ENCODE measurements at places on chromosomes 2 and 18.

DNA sequence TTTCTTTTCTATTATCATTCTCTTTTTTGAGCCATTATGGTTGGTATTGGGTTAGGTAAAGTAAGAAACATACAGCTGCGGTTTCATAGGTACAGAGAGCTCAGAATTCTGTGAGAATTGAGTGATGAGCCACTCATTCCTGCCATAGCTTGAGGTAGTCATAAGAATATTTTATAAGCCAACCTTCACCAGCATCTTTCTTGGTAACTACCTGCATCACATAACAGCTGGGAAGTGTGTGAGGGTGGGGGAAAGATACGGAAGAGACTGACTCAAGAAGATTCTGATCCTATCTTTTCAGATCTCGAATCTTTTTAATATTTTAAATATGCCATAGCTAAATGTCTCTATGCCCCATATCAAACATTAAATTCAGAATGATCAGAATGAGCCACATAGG, 313.8 kb upstream of the DDX18 start:
- no peak for DNase-seq

- no peak for DNase-seq
These were observed 31.0 kb downstream of the GAD1 start for GRCh38 chr2:170847716-170848115.

- no peak for DNase-seq
These were observed 21.9 kb upstream of the PTMA start for GRCh38 chr2:231686192-231687100.

GRCh38 chr2:239291475-239292350, 109.1 kb downstream of the HDAC4 start:
- DNase-seq: no peak

DNA sequence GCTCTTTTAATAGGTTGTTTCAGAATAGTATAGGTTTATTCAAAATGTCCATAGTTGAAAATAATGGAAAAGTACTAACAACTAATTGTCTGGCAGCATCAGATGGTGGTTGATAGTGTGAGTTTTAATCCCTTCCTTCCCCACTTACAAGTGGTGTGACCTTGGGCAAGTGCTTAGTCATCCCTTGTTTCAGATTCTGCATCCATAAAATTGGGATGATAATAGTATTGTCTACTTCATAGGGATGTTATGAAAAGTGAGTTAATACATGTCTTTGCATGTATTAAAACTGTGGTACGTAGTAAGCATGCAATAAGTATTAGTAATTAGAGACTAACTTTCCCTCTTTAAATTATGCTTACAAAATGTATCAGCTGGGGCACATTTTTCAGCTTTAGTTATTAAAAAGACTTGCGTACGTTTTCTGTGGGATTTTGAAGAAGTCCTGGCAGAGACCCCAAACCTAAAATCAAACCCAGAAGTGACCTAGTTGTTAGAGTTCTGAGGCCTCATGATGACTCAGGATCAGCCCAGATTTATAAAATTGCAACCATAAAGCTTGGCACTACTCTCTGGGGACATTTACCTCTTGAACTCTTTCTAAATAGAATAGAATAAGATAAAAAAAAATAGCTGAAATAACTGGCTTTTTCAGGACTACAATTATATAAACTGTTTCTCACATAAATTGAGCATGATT, 8.6 kb downstream of the ITGA4 start:
- no peak for DNase-seq

DNA sequence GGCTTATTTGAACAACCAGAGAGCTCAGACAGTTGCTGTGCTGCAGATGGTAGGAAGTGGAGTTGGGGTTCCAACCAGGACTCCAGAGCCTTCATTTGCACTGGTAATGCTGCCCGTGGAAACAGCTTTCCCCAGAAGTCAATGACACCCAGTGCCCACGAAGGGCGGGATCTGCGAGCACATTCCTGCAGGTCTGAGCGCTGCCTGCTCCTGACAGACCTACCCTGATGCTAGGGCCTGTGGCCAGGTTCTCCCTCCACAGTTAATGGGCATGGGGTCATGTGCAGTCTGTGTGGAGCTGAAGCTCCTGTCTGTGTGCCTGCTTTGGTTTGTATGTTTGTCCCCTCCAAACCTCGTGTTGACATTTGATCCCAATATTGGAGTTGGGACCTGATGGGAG, 299.0 kb upstream of the HS6ST1 start:
- DNase-seq: no peak

GRCh38 chr2:127662937-127663565, 12.3 kb downstream of the LIMS2 start:
- DNase-seq: no peak

DNA sequence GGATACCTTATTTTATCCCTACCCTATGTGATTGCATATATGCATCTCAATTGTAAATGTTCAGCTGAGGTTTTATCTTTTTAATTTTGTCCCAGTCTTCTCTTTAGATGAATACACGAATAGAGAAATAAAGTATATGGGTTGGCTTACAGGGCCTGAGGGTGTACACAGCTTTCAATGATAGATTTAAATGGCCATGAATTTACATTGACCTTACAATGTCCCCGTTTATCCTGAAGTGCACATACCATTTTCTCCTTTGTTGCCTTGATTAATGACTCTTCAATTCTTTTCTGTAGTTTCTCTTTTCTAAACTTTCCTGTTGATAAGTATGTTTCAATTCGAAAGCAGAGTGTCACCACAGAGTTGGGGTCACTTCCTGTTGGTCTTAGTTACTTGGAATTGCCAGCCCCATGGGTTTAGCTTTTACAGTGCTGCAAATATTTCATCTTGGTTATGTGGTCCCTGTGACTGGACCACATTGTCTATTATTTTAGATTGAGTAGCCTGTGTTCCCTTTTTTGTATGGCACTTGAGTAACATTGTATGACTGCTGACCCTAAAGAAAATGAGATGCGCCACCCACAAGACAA, 1616.3 kb upstream of the ACVR2A start:
- no peak for DNase-seq

DNA sequence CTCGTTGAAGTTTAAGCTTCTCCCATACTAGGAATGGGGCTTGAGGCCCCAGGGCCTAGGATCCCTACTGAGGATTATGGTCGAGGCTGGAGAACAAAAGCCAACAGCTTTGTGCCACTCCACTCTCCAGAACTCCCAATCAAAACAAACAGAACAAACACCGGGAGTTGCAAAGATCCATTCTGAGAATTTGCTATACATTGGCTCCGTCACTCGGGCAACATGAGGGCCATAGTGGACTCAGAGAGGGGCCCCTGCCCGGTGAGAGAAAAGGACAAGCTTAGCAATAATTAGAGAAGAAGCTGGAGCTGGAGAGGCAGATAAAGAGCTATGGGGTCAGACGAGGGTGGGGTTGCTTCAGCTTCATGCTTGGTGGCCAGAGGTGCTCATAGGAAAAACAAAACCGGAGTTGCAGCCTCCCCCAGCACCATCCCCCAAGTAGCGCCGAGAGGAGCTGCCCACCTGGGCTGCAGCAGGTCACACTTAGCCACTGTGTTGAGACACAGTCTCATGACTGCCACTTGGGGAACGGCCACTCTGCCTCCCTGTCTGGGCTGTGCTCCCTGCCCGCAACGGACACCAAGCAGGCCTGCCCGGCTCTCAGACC, 142.3 kb upstream of the HAAO start:
- DNase-seq: no peak

DNA sequence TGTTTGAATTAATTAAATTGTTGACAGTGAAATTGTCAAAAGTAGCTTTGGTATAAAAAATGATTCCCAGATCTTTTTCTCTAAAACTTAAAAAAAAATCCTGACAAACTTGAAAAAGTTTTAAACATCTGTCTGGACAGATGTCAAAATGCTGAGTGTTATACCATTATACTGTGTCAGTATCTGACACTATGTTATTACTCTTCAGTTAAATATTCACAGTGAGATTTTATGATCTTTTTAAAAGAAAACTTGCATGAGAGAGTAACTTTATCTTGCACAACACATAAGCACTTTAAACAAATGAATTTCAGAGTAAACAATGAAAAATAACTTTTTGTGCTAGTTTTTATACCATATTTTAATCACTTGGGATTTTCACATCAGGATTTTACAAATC, 167.4 kb downstream of the MEIS1 start:
- no peak for DNase-seq

GRCh38 chr2:239180526-239181073, 220.2 kb downstream of the HDAC4 start:
- no peak for DNase-seq

DNA sequence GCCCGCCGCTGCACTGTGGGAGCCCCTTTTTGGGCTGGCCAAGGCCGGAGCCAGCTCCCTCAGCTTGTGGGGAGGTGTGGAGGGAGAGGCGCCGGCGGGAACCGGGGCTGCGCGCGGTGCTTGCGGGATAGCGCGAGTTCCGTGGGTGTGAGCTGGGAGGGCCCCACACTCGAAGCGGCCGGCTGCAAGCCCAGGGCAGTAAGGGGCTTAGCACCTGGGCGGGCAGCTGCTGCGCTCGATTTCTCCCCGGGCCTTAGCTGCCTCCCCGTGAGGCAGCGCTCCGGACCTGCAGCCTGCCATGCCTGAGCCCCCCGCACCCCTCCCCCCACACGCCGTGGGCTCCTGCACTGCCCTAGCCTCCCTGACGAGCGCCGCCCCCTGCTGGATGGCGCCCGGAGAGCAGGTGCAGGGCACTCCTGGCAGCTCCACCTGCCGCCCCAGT, 124.4 kb downstream of the CCDC178 start:
- no peak for DNase-seq

DNA sequence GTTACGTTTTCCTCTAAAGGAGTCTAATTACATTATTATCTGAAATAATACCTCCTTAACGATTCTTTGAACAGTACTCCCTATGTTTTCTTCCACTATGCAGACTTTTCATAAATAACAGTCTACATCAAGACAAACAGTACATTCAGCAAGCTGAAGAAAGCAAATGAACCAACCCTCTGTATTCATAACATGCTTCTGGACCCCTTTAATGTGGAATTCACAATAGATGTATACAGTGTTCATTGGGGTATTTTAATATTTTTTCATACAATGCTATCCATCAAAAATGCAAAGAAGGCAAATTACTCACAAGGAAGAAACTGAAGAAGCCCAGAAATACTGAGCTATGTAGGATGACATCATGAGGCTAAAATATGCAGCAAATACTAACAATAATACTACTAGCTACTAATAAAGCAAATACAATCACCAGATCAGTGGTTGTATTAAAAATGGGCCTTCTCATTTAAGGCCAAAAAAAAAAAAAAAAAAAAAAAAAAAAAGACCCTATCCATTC, 408.6 kb downstream of the MTX2 start:
- DNase-seq: no peak

DNA sequence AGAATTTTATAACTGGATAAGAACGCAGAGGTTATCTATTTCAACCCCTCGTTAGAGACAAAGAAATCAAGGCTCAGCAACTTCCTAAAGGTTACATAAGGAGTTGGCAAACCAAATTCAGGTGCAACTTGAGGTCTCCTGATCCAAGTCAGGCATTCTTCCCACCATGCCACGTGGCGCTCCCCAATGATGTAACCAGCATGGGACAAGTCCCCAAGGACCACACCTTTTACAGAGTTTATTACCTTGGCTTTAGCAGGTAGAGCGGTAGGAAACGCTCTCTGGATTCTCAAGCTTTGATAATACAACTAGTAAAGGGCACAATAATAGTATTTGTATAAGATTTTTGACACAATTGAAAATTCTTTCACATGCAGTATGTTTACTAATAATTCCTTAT, 26.7 kb upstream of the MBOAT2 start:
- DNase-seq: no peak

DNA sequence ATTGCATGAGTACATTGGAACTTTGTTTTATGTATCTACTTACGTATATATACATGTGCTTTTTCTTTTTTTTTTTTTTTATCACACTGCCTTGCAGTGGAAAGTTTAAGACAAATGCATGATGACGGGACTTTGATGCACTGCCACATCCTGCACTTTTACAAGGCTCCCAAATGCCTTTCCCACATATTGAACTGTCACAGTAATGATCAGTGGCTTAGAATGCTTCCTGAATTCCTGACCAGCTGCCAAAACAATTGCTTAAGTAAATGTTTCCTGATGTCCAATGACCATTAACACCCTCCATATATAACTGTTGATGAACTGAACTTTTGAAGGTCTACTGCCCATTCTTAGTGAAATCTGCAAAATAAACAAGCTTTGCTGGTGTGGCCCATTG, 60.2 kb downstream of the LYPD6B start:
- no peak for DNase-seq

DNA sequence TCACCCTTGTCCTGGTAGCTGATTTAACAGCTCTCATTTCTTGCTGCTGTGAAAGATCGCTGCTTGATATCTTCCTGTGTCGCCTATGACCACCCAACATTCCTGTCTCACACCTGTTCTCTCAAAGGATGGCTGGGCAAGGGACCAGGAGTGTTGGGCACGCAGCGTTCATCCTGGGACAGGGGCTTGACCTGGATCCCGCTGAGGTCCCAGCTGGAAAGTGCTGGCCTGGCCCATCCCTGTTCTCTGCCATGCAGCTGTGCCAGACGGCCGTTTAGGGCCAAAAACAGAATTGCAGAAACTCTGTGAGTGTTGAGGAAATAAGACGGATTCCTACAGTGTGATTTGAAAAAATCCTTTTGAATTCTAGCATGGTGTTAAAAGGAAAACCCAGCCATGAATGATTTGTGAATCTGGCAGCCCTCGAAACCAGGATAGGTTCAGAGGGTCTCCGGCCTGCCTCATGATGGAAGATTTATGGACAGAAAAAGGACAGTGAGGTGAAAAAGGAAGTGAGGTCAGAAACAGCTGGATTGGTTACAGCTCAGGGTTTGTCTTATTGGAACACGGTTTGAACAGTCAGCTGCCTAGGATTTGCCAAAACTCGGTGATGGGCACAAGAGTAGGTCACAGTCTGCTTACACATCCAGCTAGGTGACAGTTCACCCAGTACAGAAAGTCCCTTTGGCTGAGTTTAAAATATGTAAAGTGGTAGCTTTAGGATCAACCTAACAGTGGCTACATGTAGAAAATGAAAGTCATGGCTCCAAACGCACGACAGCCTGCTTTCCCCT, 164.8 kb downstream of the DCDC2C start:
- DNase-seq: no peak

- peak; percentile 8 for DNase-seq
These were observed 122.8 kb downstream of the ATP9B start for GRCh38 chr18:79191956-79192355.

DNA sequence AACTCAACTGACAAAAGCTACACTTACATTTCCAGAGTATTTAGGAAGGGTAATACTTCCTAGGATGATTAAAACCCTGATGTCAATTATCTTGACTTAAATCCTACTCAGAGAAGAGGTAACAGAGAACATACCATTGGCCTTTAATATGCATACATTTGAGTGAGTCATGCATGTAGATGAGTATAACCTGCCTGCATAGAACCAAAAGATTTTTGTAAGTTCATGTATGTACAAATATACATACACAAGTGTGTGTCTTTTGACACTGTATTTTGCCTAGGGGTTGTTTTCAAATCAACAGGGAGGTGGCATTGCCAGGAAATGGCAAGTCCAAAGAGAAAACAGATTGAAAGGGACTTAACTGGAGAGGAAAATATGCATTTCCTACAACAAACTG, 6.1 kb downstream of the BMP10 start:
- DNase-seq: no peak

GRCh38 chr2:133927894-133928293, 326.0 kb upstream of the MGAT5 start:
- DNase-seq: no peak
